ENCODE measurements at places on chromosomes 12 and 14.

- DNase-seq = no peak
Measured at GRCh38 chr12:119381471-119382235, 47.1 kb downstream of the CCDC60 start.

- no peak for DNase-seq
Measured at GRCh38 chr14:68511129-68512047, 281.5 kb downstream of the ZFP36L1 start.

DNA sequence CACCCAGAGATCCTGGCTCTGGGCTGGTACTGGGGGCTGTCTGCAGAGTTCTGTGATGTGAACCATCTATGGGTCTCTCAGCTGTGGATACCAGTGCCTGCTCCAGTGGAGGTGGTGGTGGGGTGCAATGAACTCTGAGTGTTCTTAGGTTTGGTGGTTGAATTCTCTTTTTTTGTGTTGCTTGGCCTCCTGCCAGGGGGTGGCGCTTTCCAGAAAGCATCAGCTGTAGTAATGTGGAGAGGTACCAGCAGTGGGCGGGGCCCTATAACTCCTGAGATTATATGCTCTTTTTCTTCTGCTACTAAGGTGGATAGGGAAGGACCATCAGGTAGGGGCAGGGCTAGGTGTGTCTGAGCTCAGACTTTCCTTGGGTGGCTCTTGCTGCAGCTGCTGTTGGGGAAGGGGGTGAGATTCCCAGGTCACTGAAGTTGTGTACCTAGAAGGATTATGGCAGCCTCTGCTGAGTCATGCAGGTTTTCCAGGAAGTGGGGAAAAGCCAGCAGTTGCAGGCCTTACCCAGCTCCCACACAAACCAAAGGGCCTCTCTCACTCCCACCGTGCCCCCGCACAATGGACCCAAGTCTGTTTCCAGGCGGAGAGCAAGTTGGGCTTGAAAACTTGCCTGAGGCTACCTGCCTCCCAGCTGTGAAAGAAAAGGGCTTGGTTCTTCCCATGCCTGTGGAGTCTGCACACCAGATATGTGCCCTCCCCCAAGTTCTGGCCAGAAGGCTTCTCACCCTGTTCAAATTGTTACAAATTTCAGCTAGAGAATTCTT lies 18.6 kb downstream of the CCER1 start:
- DNase-seq = no peak

DNA sequence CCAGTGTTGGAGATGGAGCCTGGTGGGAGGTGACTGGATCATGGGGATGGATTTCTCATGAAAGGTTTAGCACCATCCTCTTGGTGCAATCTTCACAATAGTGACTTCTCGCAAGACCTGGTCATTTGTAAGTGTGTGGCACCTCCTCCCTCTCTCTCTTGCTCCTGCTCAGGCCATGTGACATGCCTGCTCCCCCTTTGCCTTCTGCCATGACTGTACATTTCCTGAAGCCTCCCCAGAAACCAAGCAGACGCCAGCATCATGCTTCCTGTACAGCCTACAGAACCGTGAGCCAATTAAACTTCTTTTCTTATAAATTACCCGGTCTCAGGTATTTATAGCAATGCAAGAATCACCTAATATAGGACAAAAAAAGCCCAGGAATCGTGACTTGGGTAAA lies 171.0 kb upstream of the FOXN3 start:
- DNase-seq = no peak

DNA sequence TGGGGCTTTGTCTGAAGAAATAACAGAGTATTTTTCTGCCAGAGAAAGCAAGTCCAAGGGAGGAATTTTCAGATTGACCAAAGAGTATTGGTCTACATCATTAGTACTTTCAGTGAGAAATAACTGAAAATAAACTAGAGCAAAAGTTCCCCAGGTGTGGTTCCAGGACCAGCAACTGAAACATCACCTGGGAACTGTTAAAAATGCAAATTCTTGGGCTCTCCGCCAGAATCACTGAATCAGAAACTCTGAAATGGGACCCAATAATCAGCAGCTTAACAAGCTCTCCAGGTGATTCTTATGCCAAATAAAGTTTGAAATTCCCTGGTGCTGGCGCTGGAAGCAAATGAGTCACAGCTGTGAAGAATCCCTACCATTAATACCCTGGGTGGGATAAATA lies 52.1 kb downstream of the EIF2S3B start:
- no peak for DNase-seq

DNA sequence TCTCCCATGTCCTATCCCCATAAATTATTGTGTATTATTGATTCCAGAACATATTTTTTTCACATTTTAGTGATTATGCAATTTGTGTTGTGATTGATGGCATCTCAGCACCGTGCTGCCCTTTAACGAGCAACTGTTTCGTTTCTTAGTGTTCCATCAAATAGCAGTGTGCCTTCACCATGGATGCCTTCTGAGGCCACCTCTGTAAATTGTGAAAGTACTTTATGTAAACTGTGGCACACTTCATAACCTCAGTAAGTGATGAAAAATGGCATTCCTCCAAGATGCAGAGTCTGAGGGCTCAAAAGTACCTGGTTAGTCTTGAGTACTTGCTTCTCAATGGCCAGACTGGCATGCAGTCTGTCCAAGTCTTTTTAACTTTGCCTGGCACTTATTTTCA lies 8.2 kb downstream of the CHST11 start:
- DNase-seq = no peak

DNA sequence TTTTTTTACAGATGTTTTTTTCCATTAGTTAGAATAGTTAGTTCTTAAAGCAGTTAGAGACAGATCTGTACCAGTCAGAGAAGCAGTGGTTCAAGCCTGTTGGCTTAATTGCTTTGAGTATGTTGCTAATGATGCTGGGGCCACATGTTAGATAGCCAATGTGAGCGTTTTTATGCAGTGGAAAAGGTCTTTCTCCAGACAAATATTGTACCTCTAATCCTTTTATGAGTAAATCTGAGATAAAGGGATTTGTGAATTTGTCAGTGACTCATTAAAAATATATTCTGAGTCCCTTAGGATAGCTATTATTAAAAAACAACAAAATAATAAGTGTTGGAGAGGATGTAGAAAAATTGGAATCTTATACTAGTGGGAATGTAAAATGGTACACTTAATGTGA lies 154.2 kb downstream of the MSRB3 start:
- DNase-seq = no peak

GRCh38 chr14:87199381-87199780 lies 793.6 kb downstream of the GALC start:
- no peak for DNase-seq

DNA sequence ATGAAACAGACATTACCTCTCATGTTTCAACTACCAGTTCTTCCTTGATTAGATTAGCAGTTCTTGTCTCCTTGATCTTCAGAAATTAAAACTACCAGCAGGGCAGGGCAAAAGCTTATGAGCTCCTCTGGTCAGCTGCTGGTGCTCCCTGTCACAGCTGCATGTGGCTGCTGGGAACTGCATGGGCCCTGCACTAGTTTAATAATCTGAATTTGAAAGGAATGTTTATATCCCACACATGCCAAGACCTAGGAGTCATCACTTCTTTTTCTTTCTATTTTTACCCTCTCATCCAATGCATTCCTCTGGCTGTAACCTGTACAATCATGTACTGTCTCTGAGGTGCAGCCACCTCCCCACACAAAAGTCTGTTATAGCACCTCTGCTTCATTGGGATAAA lies 73.9 kb downstream of the ARMH4 start:
- DNase-seq = no peak

GRCh38 chr12:116242740-116243139 lies 34.8 kb downstream of the MED13L start:
- DNase-seq = no peak

DNA sequence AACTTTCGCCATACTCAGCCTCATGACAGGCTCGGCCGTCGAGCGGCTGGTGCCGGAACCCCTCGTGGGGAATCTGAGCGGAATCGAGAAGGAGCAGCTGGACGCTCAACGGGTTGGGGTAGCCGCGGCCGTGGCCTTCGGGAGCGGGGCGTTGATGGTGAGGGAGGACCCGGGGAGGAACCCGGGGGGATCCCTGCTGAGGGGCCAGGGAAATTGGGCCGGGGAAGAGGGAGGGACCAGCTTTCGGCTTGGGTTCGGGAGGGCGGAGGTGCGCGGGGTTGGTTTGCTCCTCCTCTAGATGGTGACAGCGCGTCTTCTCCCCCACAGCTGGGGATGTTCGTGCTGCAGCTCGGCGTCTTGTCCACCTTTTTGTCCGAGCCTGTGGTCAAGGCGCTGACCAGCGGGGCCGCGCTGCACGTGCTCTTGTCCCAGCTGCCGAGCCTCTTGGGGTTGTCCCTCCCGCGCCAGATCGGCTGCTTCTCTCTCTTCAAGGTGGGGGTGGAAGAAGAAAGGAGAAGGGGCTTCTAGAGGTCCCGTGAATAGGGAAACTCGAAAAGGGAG lies 9.8 kb downstream of the ARHGEF25 start:
- no peak for DNase-seq

GRCh38 chr12:981961-982360 lies 9.1 kb upstream of the ERC1 start:
- no peak for DNase-seq

DNA sequence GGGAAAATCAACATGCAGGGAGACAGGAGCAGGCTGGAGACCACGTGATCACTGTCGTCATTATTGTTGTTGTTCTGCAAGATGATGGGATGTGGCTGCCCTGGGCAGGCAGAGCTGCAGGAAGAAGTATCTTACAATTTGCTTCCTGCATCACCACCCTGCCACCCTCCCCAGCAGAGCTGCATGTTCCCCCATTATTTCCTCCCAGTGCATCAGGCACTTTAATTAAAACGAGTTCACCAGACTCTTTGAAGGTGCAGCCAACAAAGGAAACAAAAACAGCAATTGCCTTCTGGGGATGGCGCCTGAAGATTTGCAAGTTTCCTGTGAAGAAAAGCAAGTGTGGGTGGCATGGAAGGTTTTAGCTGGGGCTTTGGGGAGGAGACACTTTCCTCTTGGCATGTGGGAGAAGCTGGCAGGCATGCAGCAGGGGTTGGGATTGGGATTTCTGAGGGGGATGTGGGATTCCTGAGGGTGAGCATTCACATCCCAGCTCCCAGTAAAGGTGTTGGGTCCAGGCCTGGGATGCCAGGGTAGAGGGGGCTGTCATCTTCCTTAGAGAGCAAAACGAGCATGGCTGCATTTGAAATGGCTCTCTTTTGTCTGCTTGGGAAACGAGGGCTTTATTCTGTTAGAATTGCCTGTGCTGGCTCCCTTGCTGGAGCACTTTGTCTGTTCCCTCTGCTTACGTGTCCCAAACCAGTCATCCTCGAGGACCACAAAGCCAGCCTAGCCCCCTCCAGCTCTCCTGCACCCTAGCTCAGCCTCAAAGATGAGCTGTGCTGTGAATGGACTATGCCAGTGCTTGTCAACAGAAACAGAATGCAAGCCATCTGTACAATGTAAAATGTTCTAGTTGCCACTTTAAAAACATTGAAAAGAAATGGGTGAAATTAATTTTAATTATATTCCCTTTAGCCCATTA lies 11.5 kb upstream of the C14orf132 start:
- DNase-seq = no peak

GRCh38 chr12:212715-213526 lies 1.0 kb downstream of the SLC6A12 start:
- DNase-seq = no peak

GRCh38 chr12:111155020-111155419 lies 213.9 kb downstream of the PHETA1 start:
- no peak for DNase-seq

GRCh38 chr14:53295985-53296582 lies 143.0 kb upstream of the DDHD1 start:
- DNase-seq = no peak

- DNase-seq = no peak
Measured at GRCh38 chr14:71062581-71063303, 155.5 kb downstream of the PCNX1 start.

GRCh38 chr12:46831335-46832129 lies 5.7 kb upstream of the SLC38A4 start:
- no peak for DNase-seq

GRCh38 chr14:60878121-60878520 lies 102.8 kb downstream of the TRMT5 start:
- no peak for DNase-seq

DNA sequence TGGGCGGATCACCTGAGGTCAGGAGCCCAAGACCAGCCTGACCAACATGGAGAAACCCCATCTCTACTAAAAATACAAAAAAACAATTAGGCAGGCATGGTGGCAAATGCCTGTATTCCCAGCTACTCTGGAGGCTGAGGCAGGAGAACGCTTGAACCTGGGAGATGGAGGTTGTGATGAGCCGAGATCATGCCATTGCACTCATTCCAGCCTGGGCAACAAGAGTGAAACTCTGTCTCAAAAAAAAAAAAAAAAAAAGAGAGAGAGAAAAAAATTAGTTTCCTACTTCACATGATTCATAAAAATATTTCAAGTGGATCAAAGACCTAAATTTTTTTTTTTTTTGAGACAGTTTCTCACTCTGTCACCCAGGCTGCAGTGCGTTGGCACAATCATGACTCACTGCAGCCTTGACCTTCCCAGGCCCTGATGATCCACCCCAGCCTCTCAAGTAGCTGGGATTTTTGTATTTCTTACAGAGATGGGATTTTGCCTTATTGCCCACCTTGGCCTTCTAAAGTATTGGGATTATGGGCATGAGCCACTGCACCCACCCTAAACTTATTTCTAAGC lies 24.9 kb downstream of the FCF1 start:
- no peak for DNase-seq

DNA sequence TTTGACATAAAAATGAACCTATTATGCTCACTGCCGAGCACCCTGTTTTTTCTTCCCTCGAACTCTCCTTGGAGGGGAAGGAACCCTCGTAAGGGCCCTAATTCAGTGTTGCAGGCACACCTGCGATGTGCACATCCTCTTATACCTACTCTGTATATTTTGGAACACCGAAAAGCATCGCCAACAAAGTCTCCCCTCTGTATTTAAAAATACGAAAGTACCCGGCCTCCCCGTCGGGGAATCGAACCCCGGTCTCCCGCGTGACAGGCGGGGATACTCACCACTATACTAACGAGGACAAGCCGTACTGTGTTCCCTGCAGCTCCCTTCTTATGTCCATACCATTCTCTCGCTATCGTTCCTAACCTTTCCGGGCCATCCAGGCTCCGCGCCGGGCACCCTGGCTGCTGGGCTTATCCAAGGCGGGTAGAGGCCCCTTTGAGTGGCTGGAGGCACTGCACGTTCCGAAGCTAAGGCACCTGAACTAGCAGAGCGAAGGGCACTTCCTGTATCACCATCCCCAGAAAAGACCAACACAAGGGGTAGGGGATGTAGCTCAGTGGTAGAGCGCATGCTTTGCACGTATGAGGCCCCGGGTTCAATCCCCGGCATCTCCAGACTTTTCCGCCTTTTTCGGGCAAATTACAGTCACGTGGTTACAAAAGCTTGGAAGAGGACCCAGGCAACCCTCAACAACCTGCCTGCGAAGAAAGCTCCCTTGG lies 25.1 kb upstream of the UBC start:
- DNase-seq = peak; percentile 73

DNA sequence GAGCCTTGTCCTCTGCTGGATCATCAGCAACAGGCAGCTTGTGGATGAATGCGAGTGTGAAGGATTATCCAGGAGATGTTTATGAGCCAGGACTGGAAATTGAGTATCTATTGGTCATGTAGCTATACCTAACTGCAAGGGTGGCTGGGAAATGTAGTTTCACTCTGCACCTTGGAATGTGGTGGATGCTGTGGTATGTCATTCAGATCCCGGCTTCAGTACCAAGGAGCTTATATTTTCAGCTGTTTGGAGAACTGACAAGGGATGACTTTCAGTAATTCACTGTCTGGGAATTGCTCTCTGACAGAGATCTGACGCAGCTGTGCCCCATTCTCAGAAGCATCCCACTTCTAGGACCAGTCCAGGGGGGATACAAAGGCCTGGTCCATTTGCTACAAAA lies 792.3 kb upstream of the NOVA1 start:
- DNase-seq = no peak

- DNase-seq = no peak
Measured at GRCh38 chr12:51601241-51601640, 10.2 kb downstream of the SCN8A start.

- no peak for DNase-seq
Measured at GRCh38 chr14:25349269-25349668, 299.3 kb upstream of the STXBP6 start.

Data from stimulated activated CD8-positive, alpha-beta memory T cell treated with anti-CD3 and anti-CD28 coated beads, Interleukin-15, amount 100 ng/mL, for 24 hours (primary cell).